Lung (tissue), 17 donors: ENCODE measurements at places on chromosomes 7 and 10.

GRCh38 chr7:5375925-5376324 lies 47.7 kb downstream of the TNRC18 start:
- DNase-seq: no peak

DNA sequence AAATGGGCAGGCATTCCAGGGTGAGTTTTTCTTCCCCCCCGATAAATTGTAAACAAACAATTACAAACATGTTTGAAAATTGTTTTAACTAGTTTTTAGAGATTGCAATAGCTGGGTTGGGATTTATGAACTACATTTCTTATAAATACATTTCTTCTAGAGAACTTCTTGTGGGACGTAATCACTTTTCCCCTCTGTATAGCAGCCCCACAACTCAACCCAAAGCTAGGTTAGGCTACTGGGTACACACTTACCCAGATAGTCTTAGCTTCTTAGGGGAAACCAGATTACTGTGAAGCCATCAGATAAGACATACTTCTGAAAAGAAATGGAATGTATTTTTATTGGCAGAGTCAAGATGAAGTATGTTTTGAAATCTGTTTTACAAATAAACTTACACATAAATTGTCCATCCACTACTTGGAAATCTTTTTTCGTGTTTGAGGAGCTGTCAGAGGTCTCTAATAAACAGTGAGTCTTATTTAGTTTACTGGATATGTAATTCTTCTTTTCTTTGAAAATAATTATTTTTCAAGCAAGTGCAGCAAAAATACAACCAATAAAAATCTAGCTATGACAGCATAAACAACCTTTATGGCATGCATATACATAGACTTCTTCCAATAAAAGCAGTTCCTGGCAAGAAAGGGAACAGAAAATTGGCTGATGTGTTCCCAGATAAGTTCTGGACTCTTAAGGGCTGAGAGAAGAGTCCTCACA lies 8.0 kb upstream of the GLRX3 start:
- DNase-seq: no peak

GRCh38 chr7:39453743-39454355 lies 112.4 kb upstream of the YAE1 start:
- peak; percentile 58 for DNase-seq

GRCh38 chr10:27699776-27700175 lies 45.8 kb downstream of the MKX start:
- no peak for DNase-seq

- DNase-seq: no peak
Observed at GRCh38 chr7:37758501-37759045, 75.0 kb downstream of the GPR141 start.
